EH (cell line): ENCODE measurements at places on chromosomes 2 and 18.
A peak's percentile ranks its signal among the peaks of the same experiment; 100 is the strongest.

- peak; percentile 81 for DNase-seq
Observed at GRCh38 chr2:28958689-28959088, 22.4 kb upstream of the TOGARAM2 start.

- no peak for DNase-seq
Observed at GRCh38 chr2:100718065-100718629, 101.8 kb upstream of the NPAS2 start.

GRCh38 chr2:126756125-126756524 is 100.2 kb downstream of the GYPC start:
- DNase-seq = no peak

- DNase-seq = no peak
Observed at GRCh38 chr2:84057917-84058560, 401.0 kb downstream of the SUCLG1 start.
